ENCODE measurements at places on chromosomes 7 and 10. TPM values are rescaled to one million over a fixed set of nuclear protein-coding genes. Genes with fewer than 3 reads are reported as not detected.

PARD3 gene
- polyA plus RNA-seq: 17.7 TPM

OGDH gene
- polyA plus RNA-seq: 32.0 TPM

ABCF2 gene
- polyA plus RNA-seq: 62.5 TPM

CRYGN gene
- polyA plus RNA-seq: 0.10 TPM

NPC1L1 gene
- not detected for polyA plus RNA-seq

CALHM2 gene
- 80.1 TPM for polyA plus RNA-seq

DNA sequence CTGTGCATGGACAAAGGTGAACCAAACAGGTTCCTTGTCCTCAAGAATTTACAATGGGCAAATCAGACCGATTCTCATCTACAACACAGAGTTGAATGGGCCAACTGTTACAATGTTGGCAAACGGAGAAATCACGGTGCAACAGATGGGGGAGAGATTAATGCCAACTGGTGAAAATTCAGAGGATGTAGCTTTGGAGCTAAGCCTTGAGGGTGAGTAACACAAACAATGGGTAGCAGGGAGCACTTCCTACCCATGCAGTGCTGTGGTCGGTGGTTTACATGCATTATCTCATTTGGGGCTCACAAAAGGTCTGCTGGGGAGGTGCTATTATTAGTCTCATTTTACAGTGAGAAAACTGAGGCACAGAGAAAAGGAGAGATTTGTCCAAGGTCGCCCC, 902 bp upstream of the NFE2L3 start:
- DNase-seq: no peak

GRCh38 chr7:132450696-132451095, 125.6 kb downstream of the PLXNA4 start:
- DNase-seq: no peak

DNA sequence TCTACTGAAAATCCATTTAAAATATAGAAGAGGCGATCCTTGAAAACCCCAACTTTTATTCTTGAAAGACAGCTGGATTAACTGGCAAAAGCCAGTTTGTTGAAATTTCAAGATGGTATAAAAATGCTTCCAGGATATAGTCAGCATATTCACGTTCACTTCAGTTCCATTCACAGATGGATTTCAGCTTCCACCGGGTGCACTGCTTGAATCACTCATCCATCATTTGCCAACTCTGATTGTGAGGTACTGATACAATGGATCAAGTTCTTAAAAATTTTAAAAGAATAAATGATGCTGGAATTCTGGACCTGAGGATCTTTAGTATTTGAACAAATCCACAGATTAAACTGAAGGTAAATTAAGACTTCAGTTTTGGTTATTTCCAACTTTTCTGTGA, 2.4 kb downstream of the PURB start:
- DNase-seq: no peak

DNA sequence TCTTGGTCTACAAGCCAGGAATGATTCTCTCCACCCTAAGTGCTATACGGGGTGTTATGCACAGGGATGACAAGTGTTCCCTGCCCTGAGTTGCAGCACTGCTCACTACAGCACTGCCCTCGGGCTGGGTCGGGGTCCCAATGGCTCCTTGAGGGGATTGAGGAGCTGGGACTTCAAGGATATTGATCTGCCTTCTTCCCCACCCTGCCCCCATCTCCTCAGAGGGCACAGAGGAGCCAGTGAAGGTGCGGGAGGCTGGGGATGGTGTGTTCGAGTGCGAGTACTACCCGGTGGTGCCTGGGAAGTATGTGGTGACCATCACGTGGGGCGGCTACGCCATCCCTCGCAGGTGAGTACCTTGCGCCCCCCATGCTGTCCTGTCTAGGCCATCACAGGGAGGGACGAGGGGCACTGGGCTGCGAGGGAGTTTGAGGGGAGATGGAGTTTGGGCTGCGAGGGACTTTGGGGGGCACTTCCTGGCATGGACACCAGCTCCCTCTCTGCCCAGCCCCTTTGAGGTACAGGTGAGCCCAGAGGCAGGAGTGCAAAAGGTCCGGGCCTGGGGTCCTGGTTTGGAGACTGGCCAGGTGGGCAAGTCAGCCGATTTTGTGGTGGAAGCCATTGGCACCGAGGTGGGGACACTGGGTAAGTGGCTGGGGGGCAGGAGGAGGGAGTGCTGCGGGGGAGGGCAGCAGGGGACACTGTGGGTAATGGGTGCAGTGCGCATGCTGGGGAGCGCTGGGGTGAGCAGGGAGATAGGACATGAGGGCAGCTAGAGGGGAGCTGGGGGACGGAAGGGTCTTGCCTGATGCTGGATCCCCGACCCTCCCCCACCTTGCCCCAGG, 10.3 kb downstream of the FLNC start:
- DNase-seq: no peak

DNA sequence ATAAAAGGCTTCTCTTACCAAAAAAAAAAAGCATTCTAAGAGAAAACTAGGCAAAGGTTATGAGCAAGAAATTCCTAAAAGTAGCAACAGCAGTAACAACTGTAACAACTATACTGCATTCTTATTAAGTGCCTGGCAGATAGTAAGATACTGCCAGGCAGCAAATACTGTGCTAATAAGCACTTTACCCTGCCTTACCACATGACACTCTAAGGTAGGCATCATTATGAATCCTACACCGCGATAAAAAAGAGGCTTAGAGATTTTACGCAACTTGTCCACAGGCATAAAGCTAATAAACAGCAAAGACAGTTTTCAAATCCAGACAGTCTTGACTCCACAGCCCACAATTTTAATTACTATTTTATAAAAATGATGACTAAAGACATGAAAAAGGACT, 83.2 kb downstream of the USP6NL start:
- DNase-seq: no peak

All from BJ (cell line).